Left forelimb (tissue), 1 donor: ENCODE measurements at places on chromosomes 2 and 18.

DNA sequence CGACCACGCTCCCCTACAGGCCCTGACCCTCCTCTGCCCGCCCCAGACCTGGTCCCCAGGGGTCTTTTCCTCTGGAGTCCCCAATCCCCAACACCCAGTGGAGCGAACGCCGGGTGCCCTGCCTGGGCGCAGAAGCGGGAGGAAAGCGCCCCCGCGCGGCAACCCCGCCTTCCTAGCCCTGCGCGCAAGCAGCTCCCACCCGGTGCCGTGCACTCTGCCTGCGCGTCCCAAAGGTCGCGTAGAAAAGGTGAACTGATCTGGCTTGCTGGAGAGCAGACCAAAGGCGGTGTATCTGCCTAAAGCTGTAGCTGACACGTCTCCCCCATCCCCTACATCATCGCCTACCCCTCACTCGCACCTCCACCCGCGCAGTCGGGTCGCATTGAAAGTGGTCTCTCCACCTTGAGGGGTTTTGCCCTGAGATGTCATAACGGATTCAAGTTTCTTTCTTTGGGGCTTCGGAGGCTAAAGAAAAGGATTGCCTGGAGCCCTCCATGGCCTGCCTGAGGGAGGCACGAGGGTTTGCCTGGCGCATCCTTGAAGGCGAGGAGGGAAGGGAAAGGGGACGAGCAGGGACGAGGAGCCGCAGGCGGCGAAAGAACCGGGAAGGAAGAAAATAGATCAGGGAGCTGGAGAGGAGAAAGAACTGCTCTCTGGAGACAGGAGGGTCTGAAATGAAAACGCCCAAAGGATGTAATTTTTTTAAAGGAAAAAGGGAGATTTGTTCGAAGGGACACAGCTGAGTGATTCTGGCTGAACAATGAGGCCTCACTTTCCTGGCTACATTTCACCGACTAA lies 5.8 kb downstream of the GAD1 start:
- DNase-seq, result no peak

GRCh38 chr2:186459009-186459408 lies 27.1 kb upstream of the ZC3H15 start:
- no peak for DNase-seq

GRCh38 chr2:168790226-168790902 lies 12.1 kb upstream of the NOSTRIN start:
- no peak for DNase-seq

- DNase-seq, result no peak
Observed at GRCh38 chr2:229821316-229821715, 100.5 kb downstream of the TRIP12 start.

GRCh38 chr2:193693758-193694157 lies 1499.0 kb upstream of the TMEFF2 start:
- no peak for DNase-seq

DNA sequence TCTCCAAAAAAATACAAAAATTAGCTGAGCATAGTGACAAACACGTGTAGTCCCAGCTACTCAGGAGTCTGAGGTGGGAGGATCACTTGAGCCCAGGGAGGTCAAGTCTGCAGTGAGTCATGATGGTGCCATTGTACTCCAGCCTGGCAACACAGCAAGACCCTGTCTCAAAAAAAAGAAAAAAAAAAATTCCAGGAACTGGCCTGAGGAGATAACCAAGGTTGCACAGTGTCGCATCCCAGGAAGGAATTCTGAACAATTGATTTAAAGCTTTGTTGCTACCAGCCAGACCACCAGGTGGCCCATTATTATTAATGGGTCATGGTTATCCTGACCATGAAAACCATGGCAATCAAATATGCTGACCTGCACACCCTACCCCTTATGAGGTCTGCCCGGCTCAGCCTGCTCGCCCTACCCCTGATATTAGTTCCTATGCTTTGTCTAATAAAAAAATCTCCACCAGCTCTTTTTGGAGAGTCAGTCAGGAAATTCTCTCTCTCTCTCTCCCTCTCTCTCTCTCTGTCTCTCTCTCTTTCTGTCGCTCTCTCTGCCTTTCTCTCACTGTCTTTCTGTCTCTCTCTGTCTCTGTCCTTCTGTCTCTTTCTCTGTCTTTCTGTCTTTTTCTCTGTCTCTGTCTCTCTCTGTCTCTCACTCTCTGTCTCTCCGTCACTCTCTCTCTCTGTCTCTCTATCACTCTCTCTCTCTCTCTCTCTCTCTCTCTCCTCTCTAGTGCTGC lies 73.7 kb downstream of the NCAPH start:
- DNase-seq, result no peak

DNA sequence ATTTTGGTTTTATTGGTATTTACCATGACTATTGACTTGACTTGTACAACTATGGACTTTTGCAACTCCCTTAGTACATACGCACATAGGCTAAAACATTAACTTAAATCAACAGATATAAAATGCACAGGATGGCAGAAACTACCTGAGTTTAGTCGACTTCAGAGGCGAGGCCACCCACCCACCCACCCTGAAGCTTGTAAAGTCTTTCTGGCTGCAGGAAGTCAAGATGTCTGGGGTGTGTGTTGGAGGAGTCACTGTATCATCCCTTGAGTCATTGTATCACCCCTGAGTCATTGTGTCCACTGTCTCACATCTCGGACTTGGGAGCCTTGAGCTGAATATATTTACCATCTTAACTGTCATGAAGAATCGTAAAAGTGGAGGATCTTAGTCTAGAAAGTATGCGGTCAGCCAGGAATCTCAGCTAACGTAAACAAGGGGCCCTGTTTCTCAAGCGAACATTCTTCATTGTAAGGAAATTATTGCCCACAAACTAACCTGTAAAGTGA lies 140.0 kb upstream of the ST6GAL2 start:
- no peak for DNase-seq

DNA sequence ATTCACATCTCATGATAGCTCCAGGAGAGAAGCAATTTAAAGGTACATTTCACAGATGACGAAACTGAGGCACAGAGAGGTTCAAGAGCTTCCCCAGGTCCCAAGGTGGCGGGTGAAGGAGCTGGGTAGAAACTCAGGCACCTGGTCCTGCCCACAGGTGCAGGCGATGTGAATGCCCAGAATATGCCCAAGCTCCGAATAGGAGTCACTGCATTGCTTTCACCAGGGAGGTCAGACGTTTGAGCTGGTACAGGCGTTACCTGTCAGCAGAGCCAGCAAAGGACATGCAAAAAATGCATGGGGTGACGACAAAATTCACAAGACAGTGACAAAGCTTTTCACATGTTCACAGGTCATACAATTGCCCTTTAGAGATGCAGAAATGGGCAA lies 247.9 kb downstream of the HDAC4 start:
- no peak for DNase-seq

DNA sequence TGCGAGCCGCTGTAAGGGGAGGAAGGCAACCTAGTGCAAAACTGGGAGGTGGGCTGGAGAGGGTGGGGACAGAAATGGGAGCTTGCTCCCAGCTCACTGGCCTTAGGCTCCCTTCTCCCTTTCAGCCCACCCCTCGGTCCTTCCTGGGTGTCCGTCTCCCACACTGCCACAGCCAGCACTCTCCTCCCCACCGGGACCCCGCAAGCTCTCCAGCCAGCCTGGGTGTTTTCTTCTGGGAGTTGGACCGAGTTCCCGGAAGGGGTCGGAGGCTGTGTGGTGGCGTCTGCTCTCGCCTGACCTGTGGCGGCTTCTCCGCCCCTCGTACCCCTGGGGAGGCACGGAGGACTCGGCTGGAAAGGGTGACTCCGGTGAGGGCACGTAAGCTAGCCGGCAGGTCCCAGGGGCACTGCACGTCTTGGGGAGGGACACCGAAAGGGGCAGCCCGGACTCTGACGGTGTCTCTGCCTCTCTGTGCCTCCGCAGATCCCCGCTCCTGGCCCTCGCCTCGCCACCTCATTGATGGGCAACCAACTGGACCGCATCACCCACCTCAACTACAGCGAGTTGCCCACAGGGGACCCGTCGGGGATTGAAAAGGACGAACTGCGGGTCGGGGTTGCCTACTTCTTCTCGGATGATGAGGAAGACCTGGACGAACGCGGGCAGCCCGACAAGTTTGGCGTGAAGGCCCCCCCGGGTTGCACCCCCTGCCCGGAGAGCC lies 1.1 kb downstream of the LRATD1 start:
- DNase-seq, result no peak

DNA sequence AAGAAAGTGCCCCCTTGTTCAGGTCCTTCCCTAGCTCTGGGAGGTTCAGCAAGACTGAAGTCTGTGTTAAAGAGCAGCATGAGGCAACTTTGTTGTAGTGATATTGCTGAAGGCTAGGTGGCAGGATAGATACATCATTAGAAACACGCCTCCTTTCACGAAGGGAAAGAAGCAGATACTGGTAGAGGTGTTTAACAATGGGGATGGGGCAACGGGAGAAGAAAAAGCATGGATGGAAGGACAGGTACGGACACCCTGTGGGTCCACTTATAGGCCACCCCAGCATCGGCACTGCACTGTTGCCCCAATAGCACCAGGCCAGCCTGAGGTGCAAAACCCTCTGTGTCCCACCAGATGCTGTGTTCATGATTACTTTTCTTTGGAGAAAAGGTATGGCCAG lies 3.5 kb upstream of the IGFBP5 start:
- DNase-seq, result no peak

GRCh38 chr2:43288417-43289305 lies 62.3 kb upstream of the ZFP36L2 start:
- DNase-seq, result peak; percentile 22

DNA sequence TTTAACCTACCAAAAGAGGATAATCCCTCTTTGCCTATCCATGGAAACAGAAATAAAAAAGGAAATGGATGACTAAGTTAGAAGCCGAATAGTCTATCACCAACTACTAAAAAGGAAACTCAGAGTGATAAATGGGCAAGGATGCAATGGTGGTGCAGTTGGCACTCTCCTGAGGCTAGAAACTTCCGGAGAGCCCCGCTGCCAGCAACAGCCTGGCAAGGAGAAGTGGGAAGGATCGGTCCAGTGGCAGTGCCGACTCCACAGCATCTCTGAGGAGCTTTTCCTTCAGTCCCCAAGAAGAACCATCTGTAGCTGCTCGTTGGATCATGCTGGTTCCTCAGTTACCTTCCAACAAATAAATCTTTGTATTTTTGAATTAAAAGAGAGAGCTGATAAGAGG lies 74.7 kb downstream of the DPP4 start:
- no peak for DNase-seq

GRCh38 chr18:48816554-48816953 lies 134.2 kb downstream of the SMAD7 start:
- DNase-seq, result peak; percentile 28

DNA sequence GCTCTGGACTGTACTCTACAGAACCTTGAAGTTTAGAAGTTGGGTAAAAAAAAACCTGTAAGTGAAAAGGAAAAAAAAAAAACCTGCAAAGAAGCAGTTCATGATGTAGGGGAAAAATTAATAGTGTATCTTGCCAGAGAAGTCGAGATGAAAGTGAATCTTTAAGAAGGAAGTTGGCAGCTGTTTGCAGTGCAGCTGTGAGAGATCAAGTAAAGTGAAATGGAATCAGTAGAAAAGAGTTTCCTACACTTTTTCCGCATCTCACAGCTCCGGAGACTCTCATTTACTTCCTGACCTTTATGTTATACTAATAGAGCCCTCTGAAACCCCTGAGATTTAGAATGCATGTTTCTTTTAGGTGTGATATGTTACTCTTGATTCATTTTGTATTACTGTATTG lies 19.2 kb downstream of the RNMT start:
- no peak for DNase-seq

DNA sequence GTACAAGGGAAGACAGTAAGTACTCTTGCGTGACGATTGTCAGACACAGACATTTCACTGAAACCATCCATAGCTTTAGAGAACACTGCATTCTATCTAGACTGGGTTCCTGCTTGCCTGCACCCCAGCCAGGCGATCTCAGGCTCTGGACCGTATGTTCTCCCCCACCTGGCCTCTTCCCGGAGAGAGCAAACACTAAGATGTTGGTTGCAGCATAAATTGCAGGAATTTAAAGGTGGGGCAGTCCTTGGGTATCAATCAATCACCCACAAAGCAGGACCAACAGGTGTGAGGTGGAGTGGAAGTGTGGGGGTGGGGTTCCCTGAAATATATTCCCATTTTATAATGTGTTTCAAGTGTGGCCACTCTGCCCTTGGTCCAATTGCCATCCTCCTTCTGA lies 103.6 kb upstream of the TGFA start:
- no peak for DNase-seq

DNA sequence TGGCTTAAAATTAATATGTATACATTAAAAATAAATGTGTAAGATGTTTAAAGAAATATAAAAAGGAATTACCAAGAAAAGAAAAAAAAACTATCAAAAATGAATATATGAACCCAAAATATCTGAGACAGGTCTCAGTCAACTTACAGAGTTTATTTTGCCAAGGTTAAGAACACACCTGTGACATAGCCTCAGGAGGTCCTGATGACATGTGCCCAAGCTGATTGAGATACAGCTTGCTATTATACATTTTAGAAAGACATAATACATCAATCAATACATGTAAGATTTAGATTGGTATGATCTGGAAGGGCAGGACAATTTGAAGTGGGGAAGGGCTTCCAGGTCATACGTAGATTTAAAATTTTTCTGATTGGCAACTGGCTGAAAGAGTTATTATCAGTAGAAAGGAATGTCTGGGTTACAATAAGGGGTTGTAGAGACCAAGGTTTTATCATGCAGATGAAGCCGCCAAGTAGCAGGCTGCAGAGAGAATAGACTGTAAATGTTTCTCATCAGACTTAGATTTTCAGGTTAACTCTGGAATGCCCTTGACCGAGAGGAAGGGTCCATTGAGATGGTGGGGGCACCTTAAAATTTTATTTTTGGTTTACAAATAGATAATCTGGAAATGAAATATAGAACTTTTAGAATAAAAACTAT lies 74.7 kb downstream of the EXOC6B start:
- DNase-seq, result no peak

- peak; percentile 53 for DNase-seq
Observed at GRCh38 chr2:128272601-128273468, 45.8 kb downstream of the HS6ST1 start.

GRCh38 chr2:96137321-96138178 lies 752 bp downstream of the ASTL start:
- no peak for DNase-seq

DNA sequence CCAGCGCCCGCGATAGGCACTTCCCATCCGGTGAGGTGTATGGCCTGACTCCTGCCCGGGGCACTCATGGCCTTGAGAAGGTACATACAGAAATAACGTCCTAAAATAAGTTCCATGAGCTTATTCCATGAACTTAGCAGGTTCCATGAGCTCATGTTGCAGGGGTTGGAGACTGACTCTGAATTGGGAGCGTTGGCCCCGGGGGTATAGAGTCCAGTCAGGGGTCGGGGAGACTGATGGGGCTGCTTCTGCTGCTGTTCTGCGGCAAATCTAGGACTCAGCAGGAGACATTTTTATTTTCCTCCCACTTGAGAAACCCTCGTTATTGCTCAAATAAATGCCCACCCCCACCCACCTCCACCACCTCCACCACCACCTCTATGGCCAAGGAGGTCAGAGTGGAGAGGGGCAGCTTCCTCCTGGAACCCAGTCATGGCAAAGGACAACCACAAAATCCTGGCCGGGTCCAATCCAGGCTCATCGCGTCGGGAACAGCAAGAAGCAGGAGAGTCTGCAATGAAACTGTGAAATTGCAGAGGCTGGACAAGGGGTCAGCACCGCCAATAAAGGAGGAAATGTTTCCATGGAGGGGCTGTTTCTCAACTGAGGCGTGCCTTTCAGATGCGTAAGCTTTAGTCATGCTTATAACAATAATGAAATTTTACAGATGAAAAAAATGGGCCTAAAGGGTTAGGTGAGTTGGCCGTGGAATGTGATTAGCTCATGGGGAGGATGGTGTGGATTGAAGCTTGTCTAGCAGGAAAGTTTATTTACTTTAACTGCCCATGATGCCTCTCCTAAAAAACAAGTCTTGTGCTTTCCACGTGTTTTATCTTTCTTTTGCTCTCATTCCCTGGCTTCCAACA lies 136.6 kb upstream of the ALKAL2 start:
- no peak for DNase-seq

GRCh38 chr2:102112692-102113665 lies 29.6 kb upstream of the IL1R1 start:
- no peak for DNase-seq
